C1 segment of cervical spinal cord (tissue), 14 donors: ENCODE measurements at places on chromosomes 3 and 15.

- no peak for DNase-seq
These were observed 112.5 kb downstream of the ASB7 start for GRCh38 chr15:100714749-100715342.

DNA sequence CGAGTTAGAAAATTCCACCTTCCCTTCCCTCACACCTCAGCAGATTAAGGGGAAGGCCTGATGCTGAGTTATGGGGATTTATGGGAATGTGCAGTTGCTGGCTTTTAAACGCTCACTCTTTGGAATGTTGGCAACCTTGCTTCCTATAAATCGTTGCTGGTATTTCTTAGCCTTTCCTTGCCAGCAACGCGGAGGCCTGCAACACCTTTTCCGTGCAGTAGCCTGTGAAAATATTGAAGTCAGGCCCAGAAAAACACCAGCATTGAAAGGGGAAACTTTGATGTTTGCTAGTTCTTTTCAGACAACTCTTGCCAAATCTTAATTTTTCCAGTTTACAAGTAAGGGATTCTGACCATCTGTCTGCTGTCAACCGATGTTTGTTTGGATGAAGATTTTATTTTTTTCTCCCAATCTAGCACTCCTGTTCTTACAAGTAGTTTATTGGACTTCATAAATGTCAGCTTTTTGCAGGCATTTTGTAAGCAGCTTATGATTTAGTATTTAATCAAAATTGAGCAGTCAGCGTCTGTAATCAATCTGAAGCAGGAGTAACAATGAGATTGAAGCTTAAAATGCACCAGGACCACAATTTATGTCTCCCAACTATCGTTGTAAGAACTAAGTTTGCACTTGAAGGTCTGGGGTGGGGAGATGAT lies 251.0 kb downstream of the RPLP1 start:
- no peak for DNase-seq

DNA sequence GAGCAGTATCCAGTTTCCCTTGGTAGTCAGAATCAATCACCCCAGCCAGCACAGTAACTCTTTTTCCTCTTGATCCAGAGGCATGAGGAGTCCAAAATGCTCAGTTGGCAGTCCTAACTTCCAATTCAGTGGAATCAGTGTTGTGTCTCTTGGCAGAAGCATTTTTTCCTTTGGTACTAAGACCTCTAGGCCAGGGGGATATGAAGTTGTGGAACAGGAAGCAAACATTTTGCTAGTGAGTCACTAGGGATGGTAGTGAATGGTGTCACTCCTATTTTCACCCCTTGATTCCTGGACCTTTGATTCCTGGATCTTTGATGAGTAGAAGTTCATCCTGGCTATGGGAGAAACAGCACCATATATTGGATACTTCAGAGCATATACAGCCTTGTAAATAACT lies 70.5 kb upstream of the ALDH1A3 start:
- DNase-seq: no peak

DNA sequence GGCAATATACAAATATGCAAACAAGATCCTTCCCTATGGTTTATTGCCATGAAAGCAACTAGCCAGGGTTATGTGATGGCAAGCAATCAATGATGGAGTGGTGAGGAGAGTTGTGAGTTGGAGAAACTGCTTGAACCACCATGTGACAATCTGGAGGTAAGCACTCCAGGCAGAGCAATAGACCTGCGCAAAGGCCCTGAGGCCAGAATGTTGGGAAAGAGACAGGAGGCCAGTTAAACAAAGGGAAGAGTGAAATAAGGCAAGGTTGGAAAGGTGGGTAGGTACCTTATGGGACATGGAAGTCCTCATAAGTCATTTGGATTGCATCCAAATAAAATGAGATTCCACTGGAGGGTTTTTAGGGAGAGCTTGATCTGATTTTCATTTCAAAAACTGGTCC lies 80.0 kb upstream of the WNT5A start:
- DNase-seq: no peak

- no peak for DNase-seq
These were observed 101.4 kb upstream of the TLE3 start for GRCh38 chr15:70199124-70199482.

DNA sequence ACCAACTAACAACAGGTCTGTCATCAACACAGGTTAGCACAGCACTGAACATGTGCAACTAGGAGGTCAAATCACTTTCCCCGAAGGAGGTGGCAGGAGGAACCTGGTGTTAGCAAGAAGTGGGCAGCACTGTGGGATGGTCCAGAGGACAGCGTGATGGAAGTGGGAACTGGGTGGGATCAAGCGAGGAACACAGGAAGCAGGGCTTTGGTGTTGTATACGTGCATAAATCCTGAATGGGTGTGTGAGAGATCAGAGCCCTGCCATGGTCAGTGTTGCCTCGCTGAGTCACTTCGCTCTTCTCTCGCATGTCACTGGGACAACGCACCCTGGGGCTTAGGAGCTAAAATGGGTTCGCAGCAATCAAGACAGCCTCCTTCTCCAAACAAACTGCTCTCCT lies 62.1 kb downstream of the MOBP start:
- no peak for DNase-seq

DNA sequence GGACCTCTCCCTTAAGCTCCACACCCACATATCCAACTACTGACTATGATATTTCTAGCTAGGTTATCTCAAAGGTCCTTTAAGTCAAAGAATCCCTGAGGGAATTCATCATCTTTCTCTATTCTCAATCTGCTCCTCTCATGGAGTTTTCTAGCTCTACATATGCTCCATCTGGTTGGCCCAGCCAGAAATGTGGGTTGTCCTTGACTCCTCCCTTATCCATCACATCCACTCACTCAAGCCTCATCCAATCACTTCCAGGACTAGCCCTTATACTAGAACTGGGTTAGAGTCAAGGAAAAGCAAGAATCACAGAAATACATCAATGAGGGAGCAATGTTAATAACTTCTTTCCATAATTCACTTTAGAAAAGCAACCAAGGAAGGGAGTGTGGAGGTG lies 45.4 kb downstream of the ZNF106 start:
- no peak for DNase-seq
